ENCODE measurements at places on chromosomes 5 and 9.

DNA sequence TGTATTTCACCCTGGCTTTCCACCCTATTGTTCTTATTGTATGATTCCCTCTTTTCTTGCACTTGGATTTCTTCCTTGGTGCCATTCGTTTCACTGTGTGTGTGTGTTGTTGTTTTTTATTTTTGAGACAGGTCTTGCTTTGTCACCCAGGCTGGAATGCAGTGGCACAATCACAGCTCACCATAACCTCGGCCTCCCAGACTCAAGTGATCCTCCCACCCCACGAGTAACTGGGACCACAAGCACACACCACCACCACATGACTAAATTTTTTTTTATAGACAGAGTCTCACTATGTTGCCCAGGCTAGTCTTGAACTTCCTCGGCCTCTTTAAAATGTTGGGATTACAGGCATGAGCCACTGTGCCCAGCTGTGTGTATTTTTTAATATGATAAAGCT, 72.0 kb downstream of the MLLT3 start:
- DNase-seq: no peak

DNA sequence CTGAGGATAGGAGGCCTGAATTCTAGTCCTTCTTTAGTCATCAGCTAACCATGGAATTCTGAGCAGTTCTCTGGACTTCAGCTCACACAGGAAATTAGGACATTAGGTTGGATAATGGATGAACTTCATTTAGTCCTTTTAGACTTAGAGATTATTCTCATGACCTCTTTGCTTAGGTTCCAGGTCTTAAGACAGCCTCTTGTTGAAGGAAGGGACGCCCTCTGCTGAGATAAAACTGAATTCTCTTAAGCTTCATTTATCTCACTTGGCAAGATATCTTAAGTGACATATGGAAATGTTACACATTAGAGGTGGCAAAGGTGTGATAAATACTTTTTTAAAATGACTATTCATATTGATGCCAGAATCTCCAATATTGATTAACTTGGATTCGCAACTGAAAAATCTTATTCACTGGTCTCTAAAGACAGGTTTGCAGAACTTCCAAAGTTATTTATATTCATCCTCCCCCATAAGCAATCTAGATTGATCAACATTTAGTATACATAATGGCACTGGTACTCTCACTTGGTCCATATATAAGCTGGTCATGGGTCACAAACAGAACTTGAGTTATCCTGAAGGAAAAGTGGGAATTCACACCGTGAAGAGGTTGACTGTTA, 16.9 kb upstream of the ZNF366 start:
- DNase-seq: no peak

GRCh38 chr9:137666955-137667670, 48.3 kb downstream of the EHMT1 start:
- no peak for DNase-seq

- DNase-seq: no peak
Observed at GRCh38 chr5:96373381-96373733, 59.7 kb downstream of the PCSK1 start.

DNA sequence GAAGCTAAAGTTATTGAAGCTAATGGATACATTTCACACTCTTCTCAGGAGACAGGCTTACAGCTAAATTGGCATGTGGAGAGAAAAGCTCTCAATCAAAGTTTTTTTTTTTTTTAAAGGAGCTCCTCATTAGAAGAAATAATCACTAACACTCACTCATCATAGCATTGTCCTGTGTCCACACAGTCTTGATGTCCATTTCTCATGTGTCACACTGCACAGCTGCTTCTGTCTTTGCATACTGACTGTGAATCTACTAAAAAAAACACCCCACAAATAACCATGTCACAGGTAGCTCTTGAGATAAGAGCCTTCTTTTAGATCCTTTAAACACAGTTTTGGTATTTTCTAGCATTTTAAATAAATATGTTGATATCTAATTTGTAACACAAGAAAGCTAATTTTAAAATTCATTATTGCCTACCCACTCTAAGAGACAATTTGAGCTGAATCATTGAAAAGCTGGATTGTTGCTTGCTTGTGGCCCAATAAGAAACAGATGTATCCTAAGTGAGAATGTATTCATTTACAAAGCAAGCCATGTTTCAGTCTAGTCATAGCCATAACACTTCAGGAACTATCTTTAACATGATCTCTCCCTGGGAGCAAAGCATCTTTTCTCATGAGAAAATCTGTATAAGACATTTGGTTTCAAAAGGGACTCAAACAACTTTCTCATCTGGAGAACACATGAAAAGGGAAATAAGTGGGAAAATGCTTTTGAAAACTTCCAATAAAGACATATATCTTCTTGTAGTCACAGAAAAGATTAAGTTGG, 48.1 kb upstream of the PCSK1 start:
- DNase-seq: no peak

DNA sequence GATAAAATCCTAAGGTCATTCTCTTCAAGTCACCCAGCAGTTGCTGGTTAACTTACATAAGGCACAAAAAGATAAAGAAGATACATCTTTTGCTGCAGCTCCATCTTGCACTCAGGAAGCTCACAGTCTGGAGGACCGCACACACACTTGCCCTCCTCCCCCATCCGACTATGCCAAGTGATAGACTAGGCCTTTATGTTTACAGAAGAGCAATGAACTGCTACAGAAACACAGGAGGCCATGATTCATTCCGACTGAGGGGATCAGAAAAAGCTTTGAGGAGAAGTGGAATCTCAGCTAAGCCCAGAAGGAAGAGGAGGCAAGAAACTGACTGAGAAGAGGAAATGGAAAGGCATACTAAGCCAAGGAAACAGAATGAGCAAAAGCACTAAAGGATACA, 17.4 kb downstream of the NRG2 start:
- DNase-seq: no peak

GRCh38 chr5:82491397-82491796, 213.2 kb upstream of the RPS23 start:
- no peak for DNase-seq

DNA sequence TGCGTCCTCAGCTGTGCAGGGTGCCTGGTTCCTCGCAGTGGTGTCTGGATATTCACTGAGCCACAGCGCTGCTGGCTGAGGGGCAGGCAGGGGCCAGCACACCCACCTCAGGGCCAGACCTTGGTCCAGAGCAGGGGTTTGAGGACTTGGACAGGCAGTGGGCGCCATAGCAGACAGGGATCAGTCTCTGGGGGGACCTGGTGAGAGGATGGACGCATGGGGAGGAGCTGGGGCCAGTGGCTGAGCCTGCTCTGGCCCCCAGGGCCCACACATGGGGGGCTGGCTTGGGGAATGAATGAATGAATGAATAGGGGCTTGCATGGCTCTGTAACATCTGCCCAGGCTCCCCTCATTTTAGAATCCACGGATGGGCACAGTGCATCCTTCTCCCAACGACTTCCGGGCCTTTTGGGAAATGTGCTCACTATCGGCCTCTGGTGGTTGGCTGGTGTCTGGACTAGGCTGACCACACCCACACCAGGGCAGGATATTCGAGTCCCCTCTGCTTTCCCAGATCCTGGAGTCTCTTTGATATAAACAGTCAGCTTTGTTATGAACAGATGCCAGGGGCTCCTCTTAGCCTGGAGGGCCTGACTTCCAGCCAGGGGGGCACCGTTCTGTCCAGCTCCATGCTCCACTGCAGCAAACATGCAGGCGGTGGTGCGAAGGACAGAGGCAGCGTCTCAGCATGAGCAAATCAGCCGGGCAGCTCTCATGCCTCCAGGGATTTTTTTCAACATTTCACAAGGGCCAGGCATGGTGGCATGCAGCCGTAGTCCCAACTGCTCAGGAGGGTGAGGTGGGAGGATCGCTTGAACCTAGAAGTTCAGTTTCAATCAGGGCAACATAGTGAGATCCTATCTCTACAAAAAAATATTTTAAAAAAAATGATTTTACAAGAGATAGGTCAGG, 62.6 kb downstream of the NEK6 start:
- no peak for DNase-seq

DNA sequence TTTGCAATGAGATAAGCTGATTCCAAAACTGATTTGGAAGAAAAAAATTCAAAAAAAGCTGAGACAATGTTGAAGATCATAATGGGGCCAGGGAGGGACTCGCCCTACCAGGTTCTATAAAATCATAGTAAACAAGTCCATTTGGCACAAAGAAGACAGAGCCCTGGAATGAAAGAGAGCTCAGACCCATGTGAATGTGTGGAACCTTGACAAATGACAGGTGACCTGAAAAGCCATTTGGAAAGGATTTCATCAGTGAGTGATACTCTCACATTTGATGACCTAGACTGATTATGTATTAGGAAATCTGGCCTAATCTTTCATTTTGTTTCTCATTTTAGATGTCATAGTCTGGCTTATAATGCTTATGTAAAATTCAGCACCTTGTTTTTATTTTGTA, 26.8 kb downstream of the SPTAN1 start:
- no peak for DNase-seq

DNA sequence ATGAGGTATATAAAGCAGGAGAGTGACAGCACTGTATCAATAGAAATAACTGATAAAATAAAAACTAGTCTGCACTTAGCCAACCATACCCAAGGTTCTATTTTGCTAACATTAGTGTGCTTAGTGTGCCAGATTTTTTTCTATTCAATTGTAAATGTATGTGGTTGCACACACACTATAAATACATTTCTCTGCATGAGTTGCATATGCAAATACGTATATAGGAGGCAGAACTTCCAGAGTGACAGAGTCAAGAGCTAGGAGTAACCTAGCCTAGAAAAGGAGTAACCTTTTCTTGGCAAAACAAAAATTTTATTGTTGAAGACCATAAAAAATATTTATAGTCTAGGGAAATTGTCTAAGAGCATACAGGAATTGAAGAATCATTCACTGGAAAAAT, 461.6 kb downstream of the GABRG2 start:
- DNase-seq: no peak

DNA sequence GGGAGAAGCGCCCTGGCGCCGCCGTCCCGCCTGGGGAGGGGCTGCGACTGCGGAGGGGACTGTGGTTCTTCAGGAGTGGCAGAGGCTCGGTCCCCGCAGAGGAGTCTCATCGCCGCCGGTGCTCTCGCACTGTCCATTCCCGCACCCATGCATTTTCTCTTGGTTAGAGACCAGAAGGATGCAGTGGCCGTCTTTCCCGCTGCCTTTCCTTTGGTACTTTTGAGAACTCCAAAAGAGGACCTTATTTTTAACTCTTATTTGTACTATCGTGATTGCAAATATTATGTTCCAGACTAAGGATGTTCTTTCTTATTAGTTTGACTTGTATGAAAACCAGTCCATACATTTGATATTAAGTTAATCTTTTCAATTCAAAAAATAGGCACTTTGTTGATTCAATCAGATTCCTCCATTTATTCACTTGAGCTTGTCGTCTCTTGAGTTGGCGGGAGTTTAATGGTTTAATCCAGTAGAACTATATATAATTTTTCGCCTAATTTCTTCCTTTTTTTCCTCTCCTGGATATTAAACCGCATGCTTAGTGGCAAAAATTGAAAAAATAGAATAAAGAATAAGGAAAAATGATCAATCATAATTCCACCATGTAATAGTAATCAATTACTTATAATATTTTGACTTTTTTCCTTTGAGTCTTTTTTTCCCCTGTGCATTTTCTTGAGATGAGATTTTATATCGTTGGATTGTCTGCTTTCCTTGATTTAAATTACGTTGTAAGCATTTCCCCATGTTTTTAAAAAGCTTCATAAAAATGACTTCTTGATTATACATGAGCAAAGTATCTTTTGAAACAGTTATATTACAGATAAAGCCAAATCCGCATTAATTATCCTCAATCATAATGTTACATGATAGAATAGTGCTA, 861 bp downstream of the ZFYVE16 start:
- no peak for DNase-seq

- no peak for DNase-seq
Observed at GRCh38 chr9:81002242-81002641, 687.1 kb downstream of the TLE1 start.

- DNase-seq: no peak
Observed at GRCh38 chr9:123167474-123167873, 100.9 kb downstream of the STRBP start.

- no peak for DNase-seq
Observed at GRCh38 chr5:76679231-76679630, 36.7 kb upstream of the F2R start.

- no peak for DNase-seq
Observed at GRCh38 chr9:68793605-68794343, 88.7 kb downstream of the PIP5K1B start.

DNA sequence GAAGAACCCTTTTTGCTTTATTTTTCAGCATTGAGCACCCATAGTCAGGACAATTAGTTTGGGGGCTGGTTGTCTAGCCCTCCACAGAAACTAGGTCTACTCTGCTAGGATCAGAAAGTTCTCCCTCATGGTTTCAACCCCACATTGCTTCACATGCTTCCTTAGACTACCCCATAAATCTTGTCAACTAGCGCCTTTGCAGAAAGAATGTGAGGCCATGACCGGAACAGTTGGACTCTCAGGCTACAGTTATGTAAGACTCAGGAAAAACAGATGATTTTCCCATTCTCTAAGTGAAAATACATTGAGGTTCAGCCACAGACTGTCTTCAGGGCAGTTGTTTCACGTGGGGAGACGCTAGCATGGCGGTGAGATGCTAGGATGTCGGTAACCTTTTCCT, 255.6 kb downstream of the NR3C1 start:
- DNase-seq: no peak

- DNase-seq: no peak
Observed at GRCh38 chr9:99947395-99947794, 40.9 kb downstream of the STX17 start.

GRCh38 chr9:108639696-108640095, 216.1 kb downstream of the ACTL7B start:
- no peak for DNase-seq

- no peak for DNase-seq
Observed at GRCh38 chr9:133163504-133164172, at the start of gene GBGT1. GBGT1 (minus strand) TSS chr9:133163914; CDS start chr9:133162412, 1,502 bp downstream.

DNA sequence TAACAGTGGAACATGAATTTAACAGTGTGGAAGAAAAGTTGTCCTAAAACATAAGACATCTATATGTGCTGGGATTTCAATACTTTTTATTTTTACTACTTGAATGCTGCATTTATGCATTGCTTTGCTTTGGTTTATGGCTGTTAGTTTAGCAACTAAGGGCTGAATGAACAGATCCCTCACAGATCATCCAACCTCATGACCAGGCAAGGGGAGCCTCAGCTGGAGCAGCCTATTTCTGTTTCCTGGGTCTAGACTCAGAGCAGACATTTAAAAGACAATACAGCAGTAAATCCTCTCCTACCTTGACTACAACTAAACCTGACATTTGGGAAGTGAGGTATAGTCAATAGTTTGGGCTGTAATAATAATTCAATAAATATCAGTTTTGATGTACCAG, 163.3 kb downstream of the AUH start:
- DNase-seq: no peak
